Fibroblast of the aortic adventitia (primary cell): ENCODE measurements at places on chromosomes 4 and X.

DNA sequence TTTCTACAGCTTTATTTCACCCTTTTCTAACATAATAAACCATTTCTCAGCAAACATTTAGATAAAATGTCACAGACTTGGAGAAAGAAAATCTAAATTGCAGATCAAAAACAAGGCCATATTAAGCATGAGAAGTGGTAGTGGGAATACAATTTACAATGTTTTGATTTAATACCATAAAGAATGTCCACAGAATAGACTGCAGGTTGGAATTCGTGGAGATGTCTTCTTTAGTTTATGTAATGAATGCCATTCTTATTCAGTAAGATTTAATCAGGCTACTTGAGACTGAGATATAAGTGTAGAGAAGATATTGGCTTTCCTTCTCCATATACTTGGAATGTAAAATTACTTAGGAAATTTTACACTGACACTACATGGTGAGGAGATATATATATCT is 91.9 kb upstream of the ZFP42 start:
- no peak for DNase-seq

DNA sequence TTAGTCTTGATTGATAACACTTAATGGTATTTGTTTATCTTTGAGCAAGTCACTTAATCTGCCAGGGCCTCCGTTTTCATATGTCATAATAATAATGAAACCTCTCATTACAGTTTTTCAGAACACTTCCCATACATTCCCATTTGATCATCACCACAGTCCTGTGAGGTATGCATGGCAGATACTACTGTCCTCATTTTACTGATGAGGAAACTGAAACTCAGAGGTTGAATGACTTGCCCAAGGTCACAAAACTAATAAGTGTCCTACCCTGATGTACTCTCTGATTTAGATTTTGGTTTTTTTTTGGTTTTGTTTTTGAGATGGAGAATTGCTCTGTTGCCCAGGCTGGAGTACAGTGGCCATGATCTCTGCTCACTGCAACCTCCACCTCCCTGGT is 25.7 kb downstream of the ZFX start:
- DNase-seq: no peak

GRCh38 chr4:161714022-161714751 is 449.6 kb downstream of the FSTL5 start:
- peak; percentile 0 for DNase-seq

DNA sequence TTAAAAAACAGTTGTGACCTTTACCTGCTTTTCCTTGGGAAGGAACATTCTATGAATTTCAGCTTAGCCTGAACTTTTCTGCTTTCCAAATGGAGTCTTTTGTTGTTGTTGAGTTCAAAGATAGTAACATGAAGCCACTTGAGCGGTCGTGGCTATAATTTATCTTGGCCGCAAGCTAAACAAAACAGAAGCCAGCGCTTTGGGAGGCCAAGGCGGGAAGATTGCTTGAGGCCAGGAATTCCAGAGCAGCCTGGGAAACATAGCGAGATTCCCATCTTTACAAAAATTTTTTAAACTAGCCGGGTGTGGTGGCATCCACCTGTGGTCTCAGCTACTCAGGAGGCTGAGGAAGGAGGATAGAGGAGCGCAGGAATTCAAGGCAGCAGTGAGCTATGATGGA is 29.9 kb downstream of the TKTL1 start:
- DNase-seq: peak; percentile 40

DNA sequence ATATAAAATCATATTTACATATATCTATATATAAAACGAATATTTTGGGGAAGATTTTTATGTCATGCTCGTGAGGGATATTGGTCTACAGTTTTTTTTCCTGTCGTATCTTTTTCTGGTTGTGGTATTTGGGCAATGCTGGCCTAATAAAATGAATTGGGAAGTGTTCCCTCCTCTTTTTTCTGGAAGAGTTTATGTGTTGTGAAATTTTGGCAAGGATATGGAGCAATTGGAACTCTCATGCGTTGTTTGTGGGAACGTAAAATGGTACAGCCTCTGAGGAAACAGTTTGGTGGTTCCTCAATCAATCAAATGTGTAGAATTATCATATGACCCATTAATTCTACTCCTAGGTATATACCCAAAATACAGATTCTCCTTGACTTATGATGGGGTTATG is 69.8 kb downstream of the ZNF182 start:
- DNase-seq: no peak

GRCh38 chr4:73438582-73439215 is 2.7 kb downstream of the AFP start:
- no peak for DNase-seq

DNA sequence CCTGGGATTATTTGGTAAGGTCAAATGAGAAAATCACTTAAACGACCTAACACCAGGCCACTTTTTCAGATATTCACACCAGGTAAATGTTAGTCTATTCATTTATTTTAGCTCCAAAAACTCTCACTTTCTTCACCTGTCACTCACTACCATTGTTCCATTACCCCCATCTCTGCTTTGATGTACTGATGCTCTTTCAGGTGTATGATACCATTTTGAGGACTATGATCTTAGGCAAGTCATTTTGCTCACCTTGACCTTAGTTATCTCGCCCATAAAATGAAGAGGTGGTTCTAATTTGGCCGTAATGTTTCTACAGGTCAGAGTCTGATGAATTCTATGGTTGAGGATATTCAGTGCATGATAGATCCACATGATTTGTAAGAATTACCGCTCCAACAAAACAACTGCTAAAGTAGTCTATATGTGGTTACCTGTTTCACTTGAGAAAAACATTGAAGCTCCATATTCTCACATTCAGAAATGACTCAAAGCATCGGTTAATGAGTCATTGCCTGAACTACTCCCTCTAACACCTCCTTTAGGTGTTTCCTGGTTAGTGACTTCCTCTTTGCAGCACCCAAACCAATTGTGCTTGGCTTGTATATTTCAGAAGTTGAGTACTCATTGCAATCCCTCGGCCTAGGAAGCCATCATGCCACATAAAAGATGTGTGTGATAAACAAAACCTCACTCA is 4.5 kb downstream of the DTHD1 start:
- no peak for DNase-seq

DNA sequence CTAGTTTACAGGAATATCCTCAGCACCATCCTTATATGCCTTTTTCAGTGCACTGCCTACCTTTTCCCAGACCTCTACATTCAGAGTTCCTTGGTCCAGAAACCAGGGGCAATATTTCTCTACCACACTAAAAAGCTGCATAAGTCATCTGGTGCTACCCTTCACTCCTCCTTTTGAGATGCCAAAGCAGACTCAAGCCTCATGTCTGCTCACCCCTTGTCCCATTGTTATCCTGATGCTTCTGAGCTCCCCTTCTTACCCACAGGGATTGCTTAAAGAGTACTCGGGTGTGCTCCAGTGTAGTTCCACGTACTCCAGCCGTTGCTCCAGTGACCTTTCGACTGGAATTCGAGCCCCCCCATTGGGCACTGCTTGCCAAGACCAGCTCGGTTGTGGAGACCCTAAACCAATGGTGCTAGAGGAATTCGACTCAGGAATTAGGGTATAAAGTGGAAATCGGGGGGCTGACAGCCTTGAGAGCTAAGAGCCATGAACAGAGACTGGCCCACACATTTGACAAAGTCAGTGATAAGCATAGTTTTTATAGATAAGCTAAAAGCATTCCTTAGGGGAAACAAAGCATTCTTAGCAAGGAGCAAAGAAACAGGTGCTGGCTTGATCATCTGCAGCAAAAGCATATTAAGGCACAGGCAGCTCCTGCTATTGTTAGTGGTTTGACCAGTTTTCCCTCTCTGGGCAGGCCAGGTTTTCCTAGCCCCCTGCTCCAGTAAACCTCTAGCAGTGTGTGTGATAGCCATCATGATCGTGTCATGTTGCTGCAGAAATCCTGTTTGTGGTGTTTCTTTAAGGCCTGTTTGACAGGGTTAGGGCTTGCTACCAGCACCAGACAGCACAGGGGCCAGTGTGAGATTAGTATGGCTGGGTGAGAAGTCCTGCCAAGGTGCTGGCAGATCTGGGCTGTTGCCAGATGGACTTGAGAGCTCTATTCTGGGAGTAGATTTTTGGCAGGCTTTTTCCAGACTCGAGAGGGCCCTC is 57.5 kb upstream of the WDR1 start:
- peak; percentile 84 for DNase-seq

DNA sequence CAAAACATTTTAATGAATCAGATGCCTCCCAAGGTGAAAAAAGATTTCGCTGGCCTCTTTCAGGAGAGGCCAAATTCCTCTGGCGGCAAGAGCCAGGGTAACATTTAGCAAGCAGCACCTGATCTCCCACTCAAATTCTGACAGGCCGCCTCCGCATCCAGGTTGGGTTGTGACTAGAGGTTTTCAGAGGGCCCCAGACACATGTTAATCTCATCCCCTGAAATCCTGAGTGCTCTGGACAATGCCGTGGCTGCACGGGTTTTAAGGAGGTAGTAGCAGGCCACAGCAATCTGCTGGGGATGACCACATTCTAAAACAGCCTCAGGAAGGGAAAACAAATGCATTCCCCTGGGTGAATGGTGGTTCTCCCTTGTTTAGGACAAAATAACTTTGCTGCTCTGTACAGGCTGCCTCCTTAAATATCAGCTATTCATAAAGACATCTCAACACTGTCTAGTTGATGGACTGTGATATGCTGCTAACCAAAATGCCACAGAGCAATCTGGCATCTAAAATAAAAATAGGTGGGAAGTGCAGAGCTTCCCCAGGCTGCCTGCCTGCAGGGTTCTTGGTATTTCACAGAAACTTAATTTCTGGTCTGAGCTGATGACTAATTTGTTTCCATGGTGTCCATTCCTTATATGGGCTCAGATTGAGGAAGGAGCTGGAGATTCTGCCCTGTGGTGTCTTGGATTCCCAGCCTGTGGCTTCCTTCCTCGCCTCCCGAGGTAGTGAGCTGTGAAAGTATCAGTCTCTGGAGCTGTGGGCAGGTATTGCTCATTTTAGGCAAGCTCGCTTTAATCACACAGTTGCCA is 202.0 kb downstream of the DCLK2 start:
- DNase-seq: peak; percentile 63

GRCh38 chr4:14184265-14184664 is 556.7 kb upstream of the BOD1L1 start:
- peak; percentile 73 for DNase-seq

DNA sequence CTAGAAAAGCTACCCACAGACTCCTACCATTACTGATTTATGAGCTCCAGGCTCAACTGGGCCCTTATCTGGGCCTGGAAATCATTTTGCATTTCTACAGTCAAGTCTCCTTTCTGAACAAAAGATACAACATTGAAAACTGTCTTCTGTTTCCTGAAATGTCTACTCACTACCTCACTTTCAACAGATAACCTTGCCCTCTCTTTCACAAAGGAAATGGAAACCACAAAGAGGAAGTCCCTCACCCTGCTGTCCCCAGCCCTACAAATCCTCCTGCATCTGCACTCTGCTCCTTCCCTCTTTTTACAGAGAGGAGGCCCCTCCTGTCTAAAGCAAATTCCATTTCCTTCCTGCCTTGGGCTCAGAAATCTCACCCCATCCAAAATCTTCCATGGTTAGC is 24.8 kb upstream of the CYBB start:
- DNase-seq: no peak

- DNase-seq: peak; percentile 29
Observed at GRCh38 chrX:23557070-23557469, 110.2 kb upstream of the PRDX4 start.

- DNase-seq: peak; percentile 65
Observed at GRCh38 chrX:130144509-130144908, 21.1 kb downstream of the AIFM1 start.

DNA sequence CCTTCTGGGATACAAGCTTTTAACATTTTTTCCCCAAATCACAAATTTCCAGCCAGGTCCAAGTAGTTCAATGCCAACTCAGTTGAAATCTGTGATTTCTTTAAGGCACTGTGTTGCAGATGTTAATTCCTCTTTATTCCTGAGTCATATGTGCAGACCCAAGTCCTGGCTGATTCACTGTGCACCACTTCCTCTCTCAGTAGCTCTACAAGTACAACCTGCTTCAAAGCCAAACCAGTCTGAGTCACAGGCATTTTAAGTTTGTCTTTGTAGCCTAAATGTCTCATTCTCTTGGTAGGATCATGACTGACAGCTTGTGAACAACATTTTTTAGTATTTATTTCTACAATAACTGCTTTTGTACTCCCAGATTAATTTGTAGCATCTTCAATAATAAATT is 165.6 kb upstream of the S100G start:
- DNase-seq: peak; percentile 89

GRCh38 chr4:25827373-25827772 is 35.4 kb downstream of the SEL1L3 start:
- peak; percentile 54 for DNase-seq

DNA sequence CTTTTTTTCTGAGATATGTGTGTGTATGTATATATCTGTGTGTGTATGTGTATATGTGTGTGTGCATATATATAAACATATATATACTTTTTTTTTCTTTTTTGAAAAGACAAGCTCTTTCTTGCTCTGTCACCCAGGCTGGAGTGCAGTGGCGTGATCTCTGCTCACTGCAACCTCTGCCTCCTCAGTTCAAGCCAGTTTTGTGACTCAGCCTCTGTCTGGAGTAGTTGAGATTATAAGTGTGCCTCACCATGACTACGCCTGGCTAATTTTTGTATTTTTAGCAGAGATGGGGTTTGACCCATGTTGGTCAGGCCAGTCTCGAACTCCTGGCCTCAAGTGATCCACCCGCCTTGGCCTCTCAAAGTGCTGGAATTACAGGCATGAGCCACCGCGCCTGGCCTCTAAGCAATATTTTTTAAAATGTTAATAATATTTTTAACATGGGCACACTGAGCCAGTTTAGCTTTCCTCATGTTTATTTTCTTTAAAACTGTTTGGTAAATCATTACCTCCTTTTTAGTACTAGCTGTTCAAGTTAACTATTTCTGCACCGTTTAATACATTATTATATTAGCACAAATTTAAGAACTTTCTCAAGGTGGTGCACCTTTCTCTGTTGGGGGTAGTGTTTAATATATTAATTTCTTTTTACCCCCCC is 33.3 kb downstream of the BBS12 start:
- DNase-seq: peak; percentile 93

DNA sequence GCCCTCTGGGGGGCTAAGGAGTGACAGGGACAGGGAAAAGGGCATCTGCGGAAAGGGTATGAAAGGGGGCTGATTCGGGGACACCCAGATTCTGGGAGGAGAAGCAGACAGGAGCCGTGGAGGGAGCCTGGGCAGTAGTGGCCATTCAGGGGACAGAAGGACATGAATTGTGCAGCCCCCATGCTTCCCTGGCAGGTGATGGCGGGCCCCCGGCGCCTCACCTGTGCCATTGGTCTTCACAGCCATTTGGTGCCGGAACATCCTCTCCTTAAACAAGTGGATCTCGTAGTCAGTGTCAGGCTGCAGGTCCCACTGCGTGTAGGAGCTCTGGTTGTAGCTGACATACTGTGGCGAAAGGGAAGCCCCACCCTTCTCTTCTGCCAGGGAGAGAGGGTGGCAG is 21.9 kb downstream of the L1CAM start:
- no peak for DNase-seq

GRCh38 chrX:72306851-72307645 is 1.3 kb upstream of the CITED1 start:
- peak; percentile 64 for DNase-seq

DNA sequence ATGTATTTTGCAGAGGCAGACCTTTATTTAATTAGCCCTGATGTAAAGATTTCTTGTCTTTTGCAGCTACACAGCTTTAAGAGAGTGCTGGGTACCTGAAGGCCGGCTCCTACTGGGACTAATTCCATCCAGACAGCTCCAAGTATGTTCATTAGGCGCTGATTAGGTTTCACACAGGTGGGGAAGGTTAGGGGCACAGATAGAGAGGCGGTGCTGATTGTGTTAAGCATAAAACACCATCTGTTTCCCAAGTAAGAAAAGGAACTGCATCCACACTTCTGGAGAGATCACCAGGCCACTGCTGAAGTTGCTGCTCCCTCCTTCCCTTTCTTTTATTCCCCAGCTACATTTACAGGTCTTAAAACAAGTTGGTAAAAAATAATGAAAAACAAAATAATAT is 349.5 kb downstream of the ZIC3 start:
- DNase-seq: no peak
